Non-pigmented ciliary epithelial cell (primary cell): ENCODE measurements at places on chromosomes 2 and 18.
A peak's percentile ranks its signal among the peaks of the same experiment; 100 is the strongest.

- no peak for DNase-seq
Measured at GRCh38 chr2:8453904-8454302, 228.0 kb upstream of the ID2 start.

DNA sequence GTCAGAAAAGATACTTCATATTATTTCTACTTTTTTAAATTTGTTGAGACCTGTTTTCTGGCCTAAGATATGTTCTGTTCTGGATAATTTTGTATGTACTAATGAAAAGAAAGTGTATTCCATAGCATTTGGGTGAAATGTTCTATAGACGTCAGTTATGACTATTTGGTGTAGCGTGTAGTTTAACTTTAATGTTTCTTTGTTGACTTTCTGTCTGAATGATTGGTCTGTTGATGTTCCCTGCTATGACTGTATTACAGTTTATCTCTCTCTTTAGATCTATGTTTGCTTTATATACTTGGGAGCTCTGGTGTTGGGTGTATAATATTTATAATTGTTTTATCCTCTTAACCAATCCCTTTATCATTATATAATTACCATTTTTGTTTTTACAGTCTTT, 352.4 kb downstream of the PTPRM start:
- no peak for DNase-seq

DNA sequence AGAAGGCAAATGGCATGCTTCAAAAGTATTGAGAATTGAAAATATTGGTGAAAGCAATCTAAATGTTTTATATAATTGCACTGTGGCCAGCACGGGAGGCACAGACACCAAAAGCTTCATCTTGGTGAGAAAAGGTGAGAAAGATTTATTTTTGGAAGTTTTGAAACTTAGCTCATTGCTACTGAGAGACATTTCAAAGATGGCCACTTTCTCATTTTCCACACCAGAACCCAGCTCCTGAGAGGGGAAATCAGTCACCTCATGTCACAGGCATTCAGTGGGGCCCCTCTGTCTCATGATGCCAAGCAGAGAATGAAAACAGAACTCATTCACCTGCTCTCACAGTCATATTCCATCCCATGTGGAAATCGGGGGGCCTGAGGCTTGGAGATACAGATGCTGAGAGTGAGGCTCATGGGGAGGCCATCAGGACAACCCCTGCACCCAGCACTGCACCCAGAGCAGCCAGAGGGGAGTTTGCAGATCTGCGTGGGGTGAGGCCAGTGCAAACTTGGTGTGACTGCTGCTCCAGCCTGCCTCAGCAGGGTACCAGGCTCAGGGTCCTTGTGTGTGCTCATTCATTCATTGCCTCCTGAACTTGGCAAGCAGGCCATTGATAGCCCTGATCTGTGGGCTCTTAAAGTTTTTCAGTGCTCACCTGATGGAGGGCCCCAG, 31.4 kb downstream of the IL18R1 start:
- no peak for DNase-seq

DNA sequence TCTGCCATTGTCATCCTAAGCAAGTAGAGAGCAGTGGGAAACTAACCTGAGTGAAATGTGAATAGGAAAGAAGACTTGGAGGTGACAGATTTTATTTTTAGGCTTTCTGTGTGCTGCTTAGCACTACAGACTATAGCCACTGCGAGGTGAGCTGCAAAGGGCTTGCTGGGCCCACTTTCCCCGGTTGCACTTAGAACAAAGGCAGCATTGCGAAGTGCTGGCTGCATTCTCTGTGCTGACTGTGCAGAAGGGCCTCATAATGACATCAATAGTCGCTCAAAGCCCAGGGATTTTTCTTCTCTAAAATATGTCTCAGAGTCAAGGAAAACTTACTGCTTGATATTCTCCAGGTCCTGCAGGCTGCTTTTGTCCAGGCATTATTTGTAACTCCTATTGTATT, 592.1 kb downstream of the TDRD15 start:
- no peak for DNase-seq

DNA sequence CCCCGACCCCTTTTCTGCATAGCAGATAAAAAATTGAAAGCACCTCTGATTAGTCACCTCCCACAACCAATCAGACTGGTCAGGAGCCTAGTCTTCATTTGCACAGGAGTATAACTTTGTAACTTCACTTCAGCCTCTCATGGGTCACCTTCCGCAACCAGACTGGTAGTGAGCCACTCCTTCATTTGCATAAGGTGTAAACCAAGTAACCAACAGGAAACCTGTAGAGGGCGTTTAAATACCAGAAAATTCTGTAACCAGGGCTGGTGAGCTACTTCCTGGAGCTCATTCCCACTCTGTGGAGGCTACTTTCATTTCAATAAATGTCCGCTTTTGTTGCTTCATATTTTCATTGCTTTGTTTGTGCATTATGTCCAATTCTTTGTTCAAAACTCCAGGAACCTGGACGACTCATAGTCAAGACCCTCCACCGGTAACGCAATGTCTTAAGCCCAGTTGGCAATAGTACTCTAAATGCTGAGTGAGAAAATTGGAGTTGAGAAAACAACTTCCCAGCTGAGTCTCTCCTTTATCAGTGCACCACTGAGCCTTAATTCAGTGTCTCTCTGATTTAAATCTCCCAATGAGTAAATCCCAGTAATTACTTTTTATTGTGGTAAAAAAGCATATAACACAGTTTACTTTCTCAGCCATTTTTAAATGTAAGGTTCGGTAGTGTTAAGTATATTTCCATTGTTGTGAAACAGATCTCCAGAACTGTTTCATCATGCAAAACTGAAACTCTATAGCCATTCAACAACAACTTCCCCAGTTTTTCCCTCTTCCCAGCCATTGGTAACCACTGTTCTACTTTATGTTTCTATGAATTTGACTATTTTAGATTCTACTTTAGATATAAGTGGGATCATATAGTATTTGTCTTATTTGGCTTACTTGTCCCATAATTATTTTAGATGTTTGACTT, 392.7 kb upstream of the SLC8A1 start:
- DNase-seq: no peak

DNA sequence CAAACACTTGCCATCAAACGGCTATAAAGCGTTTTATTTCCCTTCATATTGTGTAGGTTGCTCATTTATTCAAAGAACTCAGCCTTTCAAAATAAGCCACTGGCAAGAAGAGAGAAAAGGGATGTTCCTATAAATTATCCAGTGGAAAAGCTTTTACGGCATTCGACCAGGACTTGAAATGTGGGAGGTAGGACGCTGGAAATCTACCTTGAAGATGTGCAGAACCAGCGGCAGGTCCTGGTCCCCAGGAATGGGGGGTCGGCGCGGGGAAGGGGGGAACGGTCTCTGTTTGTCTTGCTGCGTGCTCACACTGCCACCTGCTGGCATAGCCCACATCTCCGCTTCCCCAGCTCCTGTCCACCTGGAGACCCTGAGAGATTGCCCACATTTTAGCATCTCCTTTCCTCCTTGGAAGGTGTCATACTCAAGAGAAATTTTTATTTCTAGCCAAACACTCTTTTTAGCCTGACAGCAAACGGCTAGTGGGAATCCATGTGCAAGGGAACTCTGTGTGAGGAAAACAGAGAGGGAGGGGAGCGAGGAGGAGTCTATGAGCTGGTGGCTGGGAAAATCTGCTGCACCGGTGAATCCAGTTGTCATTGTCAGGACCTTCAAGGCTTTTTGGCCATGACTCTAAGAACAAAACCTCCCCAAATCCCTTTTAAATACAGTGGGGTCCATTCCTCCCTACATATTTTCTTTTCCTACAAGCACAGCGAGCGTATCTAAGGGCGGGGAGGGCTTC, 349.0 kb upstream of the PKDCC start:
- no peak for DNase-seq

GRCh38 chr18:11145413-11146191, 3.8 kb downstream of the PIEZO2 start:
- no peak for DNase-seq

- no peak for DNase-seq
Measured at GRCh38 chr2:102070058-102070642, 72.4 kb upstream of the IL1R1 start.

DNA sequence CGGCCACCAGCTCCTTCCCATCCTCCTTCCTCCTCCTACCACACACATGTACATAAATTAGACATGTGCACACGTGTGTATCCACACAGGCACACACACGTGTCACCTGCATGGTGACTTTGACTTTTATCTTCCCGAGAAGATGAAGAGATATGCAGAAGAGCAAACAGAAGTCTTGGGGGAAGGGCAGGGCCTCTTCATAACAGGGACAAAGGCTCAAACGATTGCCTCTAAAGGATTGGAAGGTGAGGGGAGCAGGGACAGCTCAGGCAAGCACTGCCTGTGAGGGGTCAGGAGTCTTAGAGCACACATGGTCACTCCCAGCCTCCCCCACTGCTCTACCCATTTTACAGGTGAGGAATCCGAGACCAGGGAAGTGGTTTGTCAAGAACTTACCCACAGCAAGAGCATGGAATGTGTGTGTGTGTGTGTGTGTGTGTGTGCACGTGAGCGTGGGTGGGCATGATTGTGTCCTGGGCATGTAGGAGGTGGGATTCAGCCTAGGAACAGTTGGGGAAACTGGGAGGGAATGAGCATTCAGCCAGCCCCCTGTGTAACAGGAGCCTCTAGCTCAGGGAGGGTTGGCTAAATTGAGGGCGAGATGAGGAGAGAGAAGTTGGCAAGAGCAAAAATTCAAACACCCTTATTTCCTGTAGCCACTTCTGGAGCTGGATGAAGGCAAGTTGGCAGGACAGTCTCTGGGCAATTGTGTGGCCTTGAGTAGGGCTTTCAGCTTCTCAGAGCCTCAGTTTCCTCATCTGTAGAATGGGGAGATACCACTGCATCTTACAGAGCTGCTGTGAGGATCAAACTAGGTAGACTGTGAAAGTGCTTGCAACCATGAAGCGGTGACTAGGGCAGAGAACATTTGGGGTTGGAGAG, 24.2 kb downstream of the CIB4 start:
- no peak for DNase-seq

- peak; percentile 96 for DNase-seq
Measured at GRCh38 chr2:201149064-201149820, 33.3 kb downstream of the CFLAR start.

- DNase-seq: peak; percentile 78
Measured at GRCh38 chr2:46434851-46435273, 44.5 kb upstream of the TMEM247 start.

- DNase-seq: no peak
Measured at GRCh38 chr2:19361325-19361990, 3.0 kb upstream of the OSR1 start.

DNA sequence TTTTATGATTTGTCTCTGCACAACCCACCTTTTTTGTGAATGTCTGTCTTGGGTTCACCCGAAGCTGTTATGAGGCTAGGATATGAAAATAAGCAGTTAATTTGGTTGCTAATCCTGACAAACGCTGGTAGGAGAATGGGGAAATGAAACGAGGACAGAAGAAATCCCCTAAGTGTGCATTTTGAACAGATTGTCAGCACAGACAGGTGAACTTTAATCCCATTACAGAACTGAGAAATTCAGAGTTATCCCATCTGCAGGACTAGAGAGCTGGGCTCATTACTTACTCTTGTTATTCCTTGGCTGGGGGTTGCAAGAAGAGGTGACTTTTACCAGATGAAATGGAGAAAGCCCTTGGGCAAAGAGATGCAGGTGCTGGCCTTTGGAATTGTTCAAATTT, 123.3 kb upstream of the NYAP2 start:
- no peak for DNase-seq

DNA sequence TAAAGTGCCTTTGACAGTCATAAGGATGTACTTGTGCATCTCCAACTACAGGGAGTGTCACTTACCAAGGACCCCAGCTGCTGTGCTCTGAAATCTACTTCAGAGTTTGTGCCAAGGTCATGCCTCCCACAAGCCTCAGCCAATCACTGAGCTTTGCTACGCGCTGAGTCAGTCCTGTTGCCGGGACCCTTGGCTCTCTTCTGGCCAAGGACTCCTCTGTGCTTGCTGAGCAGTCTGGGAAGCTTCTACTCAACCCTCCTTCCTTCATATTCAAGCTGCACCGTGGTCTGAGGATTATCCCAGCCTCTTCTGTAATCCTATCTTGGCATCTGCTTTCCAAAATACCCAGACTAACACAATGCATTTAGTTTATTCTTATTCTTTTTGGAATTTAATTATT, 398.9 kb upstream of the FANCL start:
- no peak for DNase-seq

DNA sequence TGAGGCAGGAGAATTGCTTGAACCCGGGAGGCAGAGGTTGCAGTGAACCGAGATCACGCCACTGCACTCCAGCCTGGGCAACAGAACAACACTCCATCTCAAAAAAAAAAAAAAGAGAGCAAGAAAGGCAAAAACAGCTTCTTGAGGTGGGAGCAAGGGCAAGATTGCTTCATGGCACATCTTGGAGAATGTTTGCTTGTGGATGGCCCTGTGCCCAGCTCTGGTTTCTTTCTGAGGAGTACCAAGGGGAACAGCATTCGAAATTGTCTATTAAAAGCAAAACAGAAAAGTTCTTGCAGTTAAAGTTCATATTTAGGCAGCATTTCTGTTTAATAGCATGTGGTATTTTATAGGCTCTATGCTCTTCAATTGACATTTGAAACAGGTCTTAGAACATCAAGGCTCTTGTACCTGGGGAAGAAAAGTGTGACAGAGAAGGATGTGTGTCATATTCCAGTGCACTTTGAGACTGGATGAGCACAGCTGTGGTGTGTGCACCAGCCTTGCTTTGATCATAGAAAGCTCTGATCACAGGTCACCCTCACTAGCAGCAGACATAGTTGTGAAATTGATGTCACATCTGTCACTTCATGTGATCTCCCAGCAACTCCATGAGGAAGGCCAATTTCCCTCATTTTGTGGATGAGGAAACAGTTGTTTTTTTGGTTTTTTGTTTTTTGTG, 154.3 kb downstream of the UXS1 start:
- DNase-seq: no peak

DNA sequence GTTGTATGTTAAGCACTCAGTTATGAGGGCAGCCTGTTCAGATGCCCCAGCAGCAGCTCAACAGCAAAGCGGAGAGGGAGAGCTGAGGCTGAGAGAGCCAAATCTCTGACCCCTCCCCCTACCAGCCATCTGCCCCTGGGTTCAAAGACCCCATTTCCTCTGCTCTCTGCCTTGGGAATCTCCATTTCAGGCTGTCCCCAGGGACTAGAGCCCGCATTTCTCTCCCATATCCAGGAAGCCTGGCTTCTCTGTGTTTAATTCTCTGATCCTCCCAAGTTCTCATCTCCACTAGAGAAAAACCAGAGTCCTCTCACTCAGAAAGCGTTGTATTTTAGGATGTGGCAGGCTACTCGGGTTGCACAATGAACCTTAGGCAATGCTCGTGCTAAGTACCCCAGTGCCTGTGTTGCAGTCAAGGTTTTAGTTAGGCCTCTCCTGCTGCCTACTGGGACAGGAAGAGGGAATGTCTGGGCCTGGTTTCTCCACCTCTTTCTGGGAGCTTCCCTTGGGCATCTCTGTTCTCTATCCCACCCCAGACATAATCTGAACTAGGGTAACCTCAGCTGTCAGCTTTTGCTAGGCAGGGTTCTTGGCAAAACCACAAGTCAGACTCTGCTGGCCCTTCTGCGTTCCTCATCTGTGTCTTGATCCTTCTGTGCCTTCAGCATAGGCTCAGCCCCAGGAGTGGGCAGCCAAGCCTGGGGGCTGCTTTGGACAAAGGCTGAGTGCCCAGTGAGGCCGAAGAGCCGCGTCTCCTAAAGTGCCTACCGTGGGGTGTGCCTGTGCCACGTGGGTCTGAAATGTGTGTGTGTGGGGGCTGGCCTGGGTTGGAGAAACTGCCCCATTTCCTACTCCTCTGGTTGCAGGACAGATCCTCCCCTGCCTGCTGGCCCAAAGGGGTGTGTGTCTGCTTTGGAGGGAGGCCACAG, 96.8 kb downstream of the STPG4 start:
- DNase-seq: no peak
